Bone marrow (tissue), 2 donors: ENCODE measurements at places on chromosomes 11 and 22.
A peak's percentile ranks its signal among the peaks of the same experiment; 100 is the strongest.

GRCh38 chr11:59000003-59000402 is 60.7 kb downstream of the GLYATL1 start:
- no peak for DNase-seq

GRCh38 chr11:88398372-88398771 is 60.8 kb upstream of the CTSC start:
- no peak for DNase-seq

GRCh38 chr11:131840545-131840944 is 470.1 kb downstream of the NTM start:
- DNase-seq: no peak

DNA sequence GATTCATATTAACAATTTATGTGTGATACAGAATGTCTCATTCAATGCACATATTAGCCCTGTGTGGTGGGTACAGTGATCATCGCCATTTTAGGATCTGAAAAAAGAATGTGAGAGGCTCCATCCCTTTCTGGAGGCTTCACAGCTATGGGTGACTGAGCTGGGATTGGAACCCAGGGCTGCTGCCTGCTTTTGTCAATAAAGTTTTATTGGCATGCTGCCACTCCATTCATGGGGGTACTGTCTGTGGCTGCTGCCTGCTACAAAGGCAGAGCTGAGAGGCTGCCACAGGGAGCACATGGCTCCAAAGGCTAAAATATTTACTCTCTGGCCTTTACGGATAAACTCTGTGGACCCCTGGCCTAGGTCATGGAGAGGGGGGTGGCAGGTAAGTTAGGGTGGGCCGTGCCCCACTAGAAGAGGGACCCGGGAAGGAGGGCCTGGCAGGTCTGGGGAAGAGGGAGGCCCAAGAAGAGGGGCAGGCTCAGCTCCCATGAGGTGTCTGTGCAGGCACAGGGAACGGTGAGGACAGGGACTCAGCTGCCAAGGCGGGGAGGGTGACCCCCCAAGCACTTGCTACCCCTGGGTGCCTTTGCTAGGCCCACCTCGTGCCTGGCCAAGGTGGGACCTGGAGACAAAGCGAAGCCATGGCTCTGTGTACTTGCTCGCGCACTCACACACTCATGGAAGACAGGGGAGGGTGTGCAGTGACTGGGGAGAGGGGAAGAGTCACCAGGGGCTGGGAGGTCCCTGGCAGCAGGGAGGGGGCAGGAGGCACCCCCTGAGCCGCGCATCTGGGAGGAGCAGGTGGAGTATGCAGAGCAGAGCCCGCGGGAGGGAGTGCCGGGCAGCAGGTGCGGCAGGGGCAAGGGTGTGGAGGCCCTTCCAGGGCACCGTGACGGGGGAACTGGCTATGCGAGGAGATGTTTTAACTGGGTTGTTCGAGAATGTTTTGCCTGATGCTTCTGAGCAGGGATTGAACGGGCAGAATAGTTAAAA is 335.3 kb downstream of the CTTN start:
- DNase-seq: no peak

GRCh38 chr22:28046100-28046499 is 127.0 kb upstream of the PITPNB start:
- no peak for DNase-seq

GRCh38 chr22:40746428-40747220 is 67.3 kb downstream of the MCHR1 start:
- DNase-seq: no peak

DNA sequence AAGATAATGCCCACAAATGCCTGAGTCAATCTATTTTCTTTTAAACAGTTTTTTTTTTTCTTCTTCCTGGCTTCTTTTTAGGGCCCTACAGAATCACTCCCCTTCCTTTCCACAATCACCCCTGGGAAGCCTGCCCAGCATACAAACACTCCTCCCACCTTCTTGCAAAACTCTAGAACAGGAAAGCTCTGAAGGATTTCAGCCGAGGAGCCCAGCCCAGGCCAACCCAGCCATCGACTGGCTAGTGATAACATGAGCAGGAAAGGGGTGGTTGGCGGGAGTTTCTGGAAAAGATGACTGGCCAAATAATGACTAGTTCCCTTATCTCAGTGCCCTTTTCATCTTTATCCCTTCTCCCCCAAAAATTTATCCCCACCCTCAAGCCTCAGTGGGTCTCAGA is 68.2 kb downstream of the USP35 start:
- DNase-seq: peak; percentile 59

- DNase-seq: no peak
These were observed 31.2 kb downstream of the RBFOX2 start for GRCh38 chr22:35997438-35997837.

DNA sequence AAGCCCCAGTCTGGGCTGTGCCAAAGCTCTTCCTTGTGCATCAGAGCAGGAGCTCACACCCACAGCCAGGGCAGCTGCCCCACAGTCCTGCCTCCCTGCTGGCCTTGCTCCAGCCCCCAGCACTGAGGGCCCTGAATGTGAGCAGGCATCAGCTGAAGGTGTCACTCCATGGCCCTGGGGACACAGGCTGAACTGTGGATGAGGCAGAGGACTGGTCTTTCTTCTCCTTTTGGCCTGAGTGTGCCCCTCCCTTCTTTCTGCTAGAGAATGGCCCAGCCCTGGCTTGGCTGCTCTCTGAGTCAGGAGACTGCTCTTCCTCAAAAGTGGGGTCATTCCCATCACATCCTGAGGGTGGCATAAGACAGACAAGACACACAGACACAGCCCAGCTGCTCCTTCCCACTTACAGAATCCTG is 16.2 kb downstream of the OTOG start:
- DNase-seq: no peak

DNA sequence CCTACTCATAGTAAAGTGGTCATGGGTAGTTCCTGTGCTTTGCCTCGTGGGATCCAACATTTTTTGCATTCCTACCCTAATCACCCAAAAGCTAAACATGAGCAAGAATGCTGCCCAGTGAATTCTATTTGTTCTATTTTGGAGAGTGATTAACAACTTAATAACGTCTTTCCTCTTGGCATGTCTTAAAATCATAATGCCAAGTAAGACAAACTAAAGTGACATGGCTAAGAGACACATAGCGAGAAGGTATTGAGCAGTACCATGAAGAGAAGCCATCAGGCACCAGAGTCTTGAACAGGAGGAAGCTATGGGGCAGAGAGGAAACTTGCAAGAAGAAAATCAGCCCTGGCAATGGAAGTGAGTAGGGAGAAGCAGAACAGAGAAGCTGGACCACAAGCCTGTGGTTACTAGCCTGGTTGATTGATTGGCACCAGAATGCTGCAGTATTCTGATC is 32.0 kb downstream of the EXPH5 start:
- no peak for DNase-seq

- no peak for DNase-seq
These were observed 7.3 kb downstream of the IFT27 start for GRCh38 chr22:36768616-36769015.

GRCh38 chr11:128367573-128367972 is 219.8 kb downstream of the ETS1 start:
- no peak for DNase-seq

GRCh38 chr11:95378111-95378510 is 147.1 kb upstream of the SESN3 start:
- no peak for DNase-seq

DNA sequence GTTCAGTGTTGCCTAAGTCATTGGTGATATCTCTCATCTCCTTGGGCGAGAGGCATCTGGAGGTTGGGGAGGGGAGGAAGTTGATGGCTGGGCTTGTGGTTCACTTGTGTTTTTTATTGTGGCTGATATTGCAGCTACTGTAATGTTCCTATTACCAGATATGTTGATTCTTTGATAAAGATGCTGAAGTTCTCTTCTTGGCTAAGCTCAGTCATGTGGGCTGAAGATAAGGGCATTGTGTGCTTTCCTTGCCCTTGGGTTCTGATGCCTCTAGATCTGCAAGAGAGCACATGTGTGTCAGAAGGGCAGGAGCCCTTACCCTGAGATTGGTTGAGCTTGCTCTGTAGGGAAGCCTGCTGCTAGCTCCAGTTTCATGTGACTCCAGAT is 12.0 kb downstream of the STX3 start:
- peak; percentile 11 for DNase-seq
